Lung microvascular endothelial cell (primary cell): ENCODE measurements at places on chromosomes 4 and X.
A peak's percentile ranks its signal among the peaks of the same experiment; 100 is the strongest.

DNA sequence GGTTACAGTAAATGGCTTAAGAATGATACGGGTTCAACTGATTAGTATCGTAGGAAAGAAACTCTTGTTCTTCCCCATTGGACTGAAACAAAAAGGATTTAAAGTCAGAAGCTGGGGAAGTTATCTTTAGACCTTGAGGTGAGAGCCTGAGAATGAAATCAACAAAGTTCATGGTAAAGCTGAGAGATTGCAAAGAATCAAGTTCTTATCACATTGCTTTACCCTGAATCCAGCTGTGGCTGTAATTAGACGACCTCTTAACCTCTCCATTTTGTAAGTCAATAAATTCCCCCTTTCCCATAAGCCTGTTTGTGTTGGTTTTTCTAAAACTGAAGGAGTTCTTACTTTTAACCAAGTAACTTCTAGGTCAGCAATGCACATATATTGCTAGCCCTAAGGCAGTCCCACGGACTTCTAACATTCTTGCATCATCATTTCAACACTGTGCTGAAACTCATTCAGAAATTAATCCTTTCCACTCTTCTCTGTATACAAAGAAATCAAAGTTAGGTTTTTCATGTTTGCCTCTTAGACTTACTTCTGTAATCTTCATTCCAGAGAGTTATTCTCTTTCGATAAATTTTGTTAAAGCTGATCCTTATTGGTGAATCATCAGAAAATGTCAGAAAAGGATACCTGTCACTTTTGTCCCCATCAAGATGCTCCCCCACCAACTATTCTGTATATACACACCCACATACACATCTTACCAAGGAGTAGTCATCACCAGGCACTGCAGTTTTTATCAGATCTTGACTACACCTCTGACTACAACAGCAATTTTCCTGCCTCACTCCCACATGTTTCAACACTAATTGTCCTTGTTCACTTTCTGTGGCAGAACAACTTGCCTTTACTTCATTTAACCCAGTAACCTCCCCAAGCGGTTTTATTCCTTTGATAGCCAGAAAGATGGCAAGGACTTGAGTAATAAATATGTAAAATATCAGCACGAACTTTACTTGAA lies 77.9 kb upstream of the STK26 start:
- no peak for DNase-seq

DNA sequence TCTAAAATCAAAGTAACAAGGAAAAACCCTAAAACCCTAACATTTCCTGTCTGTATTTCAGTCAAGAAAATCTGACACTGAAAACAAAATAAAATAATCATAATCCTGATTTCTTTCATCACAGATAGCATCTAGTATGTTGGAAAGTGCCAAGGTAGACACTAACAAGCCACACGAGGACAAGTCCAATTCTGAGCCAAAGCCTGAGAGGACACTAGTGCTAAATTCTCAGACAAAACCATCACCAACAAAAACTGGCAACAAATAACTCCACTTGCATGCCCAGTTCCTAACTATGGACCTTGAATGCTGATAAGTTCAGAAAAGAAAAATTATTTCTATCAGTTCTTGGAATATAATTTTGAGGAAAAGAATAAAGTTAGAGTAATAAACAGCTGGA lies 113.7 kb downstream of the MANBA start:
- no peak for DNase-seq

DNA sequence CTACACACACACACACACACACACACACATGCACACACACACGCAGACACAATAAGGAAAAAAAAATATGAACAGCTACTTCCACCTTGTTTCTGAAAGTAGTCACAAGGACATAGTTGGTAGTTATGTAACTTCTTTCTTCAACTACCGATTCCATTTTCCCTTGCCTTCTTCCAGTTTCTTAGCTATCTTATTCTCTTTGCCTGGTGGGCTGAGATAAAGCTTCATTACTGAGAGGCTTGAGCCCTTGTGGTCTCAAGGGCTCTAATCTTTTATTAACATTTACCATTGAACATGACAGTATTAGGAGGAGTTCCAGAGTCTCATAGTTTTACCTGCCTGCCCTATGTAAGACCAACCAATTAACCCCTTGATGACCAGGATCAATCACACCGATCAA lies 8.9 kb upstream of the SMIM10 start:
- DNase-seq: no peak

GRCh38 chrX:84956304-84956703 lies 47.4 kb upstream of the APOOL start:
- DNase-seq: no peak

GRCh38 chr4:187603093-187604025 lies 392.2 kb upstream of the ZFP42 start:
- no peak for DNase-seq

DNA sequence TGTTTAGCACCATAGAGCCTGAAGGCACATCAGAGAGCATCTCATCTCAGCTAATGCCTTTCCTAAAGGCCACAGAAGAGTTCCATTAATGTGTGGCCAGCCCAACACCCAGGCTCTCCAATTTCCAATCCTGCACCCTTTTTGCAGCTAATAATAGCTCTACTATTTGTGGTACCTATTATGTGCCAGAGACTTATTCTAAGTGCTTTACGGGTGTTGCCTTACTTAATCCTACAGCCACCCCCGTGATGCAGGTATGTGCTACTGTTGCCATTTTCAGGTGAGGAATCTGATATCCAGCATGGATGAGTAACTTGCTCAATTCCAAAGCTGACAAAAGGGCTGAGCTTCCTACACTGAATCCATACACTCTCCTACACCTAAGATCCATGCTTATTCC lies 217.6 kb upstream of the GALNT7 start:
- DNase-seq: no peak

DNA sequence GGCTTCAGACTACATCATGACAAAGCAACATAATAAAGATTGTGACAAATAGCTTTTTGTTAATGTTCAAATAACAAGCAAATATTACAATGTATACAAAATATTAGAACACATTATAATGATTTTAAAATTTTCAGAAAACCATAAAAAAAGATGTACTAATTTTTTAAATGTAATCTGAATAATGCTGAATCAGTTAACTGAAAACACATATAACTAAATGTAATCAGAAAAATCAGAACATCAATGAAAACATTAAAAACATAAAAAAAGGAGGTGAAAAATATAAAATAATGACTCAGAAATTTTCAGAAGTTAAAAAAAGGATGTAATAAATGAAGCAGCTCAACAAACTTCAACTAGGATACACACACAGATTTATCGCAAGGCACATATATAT lies 53.5 kb downstream of the ZNF721 start:
- no peak for DNase-seq

DNA sequence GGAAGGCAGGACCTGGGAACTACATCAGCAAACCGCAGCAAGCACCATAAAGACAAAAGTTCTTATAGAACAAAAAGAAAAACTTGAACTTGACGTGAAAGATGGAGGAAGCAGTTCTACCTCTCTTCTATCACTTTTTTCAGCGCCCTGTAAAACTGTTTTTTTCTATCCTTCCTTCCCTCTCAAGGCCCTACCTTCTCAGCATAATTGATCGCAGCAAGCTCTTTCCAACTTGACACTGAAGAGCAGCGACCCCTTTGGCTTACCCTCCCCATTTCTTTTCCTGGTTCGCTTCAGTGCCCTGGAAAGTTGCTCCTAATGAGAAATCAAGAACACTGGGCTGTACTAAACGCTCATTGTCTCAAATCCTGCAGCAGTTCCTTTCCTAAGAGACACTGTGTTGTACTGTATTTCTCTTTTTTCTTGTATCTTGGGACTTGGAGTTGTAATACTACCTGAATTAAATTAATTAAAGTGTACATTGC lies 150.6 kb upstream of the SLC4A4 start:
- DNase-seq: no peak

DNA sequence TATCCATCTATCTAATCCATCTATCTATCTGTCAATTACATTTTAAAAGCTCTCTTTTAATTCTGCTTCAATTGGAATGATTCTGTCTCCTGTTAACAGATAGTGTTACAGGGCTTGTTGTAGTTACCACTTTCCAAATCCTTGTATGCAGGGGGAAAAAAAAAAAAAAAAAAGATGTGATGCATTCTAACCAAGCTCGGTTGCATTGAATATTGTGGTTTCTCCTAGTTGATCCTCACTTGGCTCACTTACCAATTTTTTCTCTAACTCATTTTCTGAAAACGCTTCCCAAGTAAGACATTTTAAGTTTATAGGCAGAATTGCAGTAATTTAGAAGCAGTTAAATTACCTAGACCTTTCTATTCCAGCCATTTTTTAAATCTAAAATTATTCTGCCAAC lies 327.9 kb upstream of the PITX2 start:
- no peak for DNase-seq

DNA sequence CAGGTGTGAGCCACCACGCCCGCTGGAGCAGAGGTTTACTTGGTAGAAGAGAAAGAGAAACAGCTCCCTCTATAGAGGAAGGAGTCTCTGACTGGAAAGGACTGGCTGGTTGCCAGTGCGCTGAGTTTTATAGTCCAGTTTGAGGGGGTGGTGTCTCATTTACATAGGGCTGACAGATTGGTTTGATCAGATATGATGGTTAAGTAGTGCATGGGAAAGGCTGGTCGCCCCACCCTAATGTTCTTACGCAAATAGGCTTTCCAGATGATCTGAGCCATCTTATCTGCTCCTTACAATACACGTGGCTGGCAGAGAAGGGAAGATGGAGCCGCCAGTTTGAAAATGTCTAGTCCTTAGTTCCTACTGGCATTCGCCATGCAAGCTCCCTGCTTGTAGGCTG lies 439.5 kb downstream of the NAF1 start:
- no peak for DNase-seq

DNA sequence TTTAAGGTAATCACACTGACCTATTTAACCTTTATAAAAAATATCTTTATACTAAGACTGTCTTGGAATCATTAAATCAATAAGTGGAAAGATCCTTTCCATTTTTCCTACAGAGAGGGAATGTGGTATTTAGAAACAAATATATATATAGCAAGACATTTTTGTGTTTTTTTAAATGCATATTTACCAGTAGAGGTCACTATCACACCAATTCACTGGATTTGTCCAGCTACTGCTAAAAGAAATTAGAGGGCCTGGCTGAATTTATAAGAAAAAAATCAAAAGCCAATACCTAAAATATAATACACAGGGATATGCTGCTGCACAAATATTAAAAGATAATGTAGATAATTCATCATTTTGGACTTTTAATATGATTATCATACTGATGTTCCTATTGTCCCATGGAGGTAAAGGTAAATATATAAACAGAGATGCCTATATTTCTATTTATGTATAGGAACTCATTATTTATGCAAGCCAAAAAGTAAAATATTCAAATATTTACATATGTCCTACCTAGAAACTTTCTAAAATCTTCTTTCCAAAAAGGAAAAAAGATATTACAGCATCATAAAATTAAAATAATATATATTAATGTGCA lies 69.5 kb downstream of the PDE5A start:
- DNase-seq: peak; percentile 61

DNA sequence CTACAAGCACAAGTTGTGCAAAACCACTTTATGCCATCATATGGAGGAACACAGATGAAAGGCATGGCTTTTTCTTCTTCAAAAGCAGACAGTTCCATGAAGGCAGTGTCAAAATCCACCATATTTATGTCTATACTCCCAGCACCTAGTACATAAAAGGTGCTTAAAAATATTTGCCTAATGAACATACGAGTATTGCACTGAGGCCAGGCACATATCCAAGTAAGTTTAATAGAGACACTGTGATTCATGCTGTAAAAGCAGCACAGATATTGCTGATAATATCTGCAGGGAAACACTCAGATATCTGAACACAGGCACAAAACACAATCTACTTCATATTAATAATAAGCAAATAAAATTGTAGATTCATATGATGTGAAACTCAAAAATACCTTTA lies 48.1 kb upstream of the CXCL8 start:
- no peak for DNase-seq

- DNase-seq: no peak
Measured at GRCh38 chr4:8472689-8473197, 32.2 kb downstream of the TRMT44 start.

DNA sequence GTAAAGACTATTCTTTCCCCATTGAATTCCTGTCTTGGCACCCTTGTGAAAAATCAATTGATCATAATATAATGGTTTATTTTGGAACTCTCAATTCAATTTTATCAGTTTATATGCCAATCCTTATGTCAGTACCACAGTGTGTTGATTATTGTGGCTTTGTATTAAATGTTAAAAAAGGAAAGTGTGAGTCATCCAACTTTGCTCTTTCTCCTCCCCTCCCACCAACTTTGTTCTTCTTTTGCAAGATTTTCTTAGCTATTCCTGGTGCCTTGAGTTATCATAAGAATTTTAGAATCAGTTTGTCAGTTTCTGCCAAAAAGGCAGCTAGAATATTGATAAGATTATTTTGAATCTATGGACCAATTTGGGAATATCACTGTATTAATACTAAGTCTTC lies 11.2 kb upstream of the RNF175 start:
- DNase-seq: no peak

DNA sequence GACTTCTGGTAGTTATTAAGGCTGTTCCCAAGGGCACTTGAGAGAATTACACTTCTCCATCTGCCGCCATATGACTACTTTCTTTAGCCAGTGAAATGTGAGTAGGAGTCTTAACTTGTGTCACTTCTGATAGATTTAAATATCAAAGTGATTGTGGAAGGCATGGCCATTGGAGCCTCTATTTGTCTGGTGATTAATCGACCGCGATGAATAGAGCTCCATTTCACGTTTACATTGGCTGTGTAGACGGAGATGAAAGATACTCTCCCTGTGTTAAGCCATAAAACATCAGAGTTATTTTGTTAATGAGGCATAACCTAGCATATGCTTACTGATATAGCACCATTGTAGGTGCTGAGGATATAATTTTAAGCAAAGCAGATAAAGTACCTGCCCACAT lies 852.4 kb downstream of the CCSER1 start:
- no peak for DNase-seq

DNA sequence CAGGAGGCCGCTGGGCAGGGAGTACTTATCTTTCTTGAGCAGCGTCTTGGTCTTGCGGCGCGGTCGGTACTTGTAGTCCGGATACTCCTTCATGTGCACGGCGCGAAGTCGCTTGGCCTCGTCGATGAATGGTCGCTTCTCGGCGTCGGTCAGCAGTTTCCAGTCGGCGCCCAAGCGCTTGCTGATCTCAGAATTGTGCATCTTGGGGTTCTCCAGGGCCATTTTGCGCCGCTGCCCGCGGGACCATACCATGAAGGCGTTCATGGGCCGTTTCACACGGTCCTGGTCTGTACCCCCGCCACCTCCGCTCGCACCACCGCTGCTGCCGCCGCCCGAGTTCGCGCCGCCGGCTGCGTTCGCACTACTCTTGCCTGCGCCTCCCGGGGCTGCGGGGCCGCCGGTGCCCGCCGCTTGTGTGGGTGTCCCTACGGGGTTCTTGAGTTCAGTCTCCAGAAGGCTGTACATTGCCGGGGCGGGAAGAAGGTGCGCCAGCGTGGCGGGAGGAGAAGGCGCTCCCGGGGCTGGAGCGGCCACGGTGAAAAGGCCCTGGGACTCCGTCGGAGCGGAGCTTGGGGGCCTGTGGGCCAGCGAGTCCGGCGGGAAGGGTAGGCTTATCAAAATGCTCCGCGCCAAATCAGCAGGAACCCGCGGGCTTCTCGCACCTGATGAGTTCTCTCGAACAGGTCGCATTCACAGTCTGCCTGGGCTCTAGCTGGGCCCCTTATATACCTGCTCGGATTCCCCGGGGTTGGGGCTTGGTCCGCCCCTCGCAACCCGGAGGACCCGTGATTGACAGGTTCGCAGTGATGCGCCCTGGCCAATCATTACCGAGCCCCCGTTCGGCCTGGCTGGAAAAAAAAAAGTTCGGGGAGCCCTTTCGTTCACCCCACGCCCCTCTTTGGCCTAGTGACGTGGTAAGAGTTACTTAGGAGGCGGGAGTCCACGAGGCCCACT lies at the start of gene SOX3:
Gene SOX3 (minus strand): TSS at position 699 of the 954 bp plus-strand sequence. CDS start 9 bp downstream, at position 690.
- DNase-seq: no peak

- peak; percentile 56 for DNase-seq
Measured at GRCh38 chr4:123889507-123889906, 492.9 kb downstream of the SPRY1 start.
